ENCODE measurements at places on chromosomes 11 and 22. TPM values are rescaled to one million over a fixed set of nuclear protein-coding genes. Genes with fewer than 3 reads are reported as not detected.

Gene MPPED1
- total RNA-seq, result not detected

Gene IFITM10
- 1.0 TPM for total RNA-seq

Gene PANX3
- not detected for total RNA-seq

Gene KBTBD3
- 2.5 TPM for total RNA-seq

Gene OR52B2
- not detected for total RNA-seq
